ENCODE measurements at places on chromosomes 12 and 14. TPM values are rescaled to one million over a fixed set of nuclear protein-coding genes. Genes with fewer than 3 reads are reported as not detected.

Gene SPIC
- total RNA-seq = not detected

- H3K27ac ChIP-seq = no peak overlapping the region
- no peaks in the 10 kb centered on the region for H3K27me3 ChIP-seq
- DNase-seq = no peak
- H3K4me1 ChIP-seq = peaks cover 43% of the 10 kb centered on the region
These were observed 63.4 kb upstream of the PLEKHG3 start for GRCh38 chr14:64640839-64641238.

- no peak overlapping the region for H3K4me3 ChIP-seq
- H3K36me3 ChIP-seq = peaks cover 12% of the 10 kb centered on the region
- H3K27ac ChIP-seq = no peak overlapping the region
- H3K27me3 ChIP-seq = no peaks in the 10 kb centered on the region
These were observed 101.8 kb downstream of the CMKLR1 start for GRCh38 chr12:108237272-108237671.

GRCh38 chr14:50022661-50023060 is 93.7 kb downstream of the VCPKMT start:
- no peak for DNase-seq
- no peak overlapping the region for H3K4me3 ChIP-seq
- no peaks in the 10 kb centered on the region for H3K27me3 ChIP-seq
- no peaks in the 10 kb centered on the region for H3K36me3 ChIP-seq

DNA sequence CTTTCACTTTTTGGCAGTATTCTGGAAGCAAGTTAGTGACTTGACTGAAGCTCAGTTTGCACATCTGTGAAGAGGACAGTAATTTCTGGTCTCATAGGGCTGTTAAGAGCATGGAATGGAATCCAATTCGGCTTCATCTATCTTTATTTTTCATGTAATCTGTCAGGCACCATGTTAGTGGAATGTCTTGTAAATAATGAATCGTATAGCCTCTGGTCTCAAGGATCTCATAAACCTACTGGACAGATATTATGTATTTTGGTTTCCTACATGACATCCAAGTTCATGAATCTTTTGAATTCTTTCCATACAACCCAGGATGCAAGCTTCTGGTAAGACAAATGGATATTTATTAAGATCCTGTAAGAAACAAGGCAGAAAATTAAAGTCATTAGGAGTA is 24.0 kb downstream of the TMTC2 start:
- no peak overlapping the region for H3K27ac ChIP-seq
- no peak overlapping the region for H3K4me3 ChIP-seq
- H3K27me3 ChIP-seq = no peaks in the 10 kb centered on the region
- H3K36me3 ChIP-seq = peaks cover 10% of the 10 kb centered on the region
- DNase-seq = no peak
- H3K4me1 ChIP-seq = peaks cover 41% of the 10 kb centered on the region

Gene PELI2
- 18.6 TPM for total RNA-seq

DNA sequence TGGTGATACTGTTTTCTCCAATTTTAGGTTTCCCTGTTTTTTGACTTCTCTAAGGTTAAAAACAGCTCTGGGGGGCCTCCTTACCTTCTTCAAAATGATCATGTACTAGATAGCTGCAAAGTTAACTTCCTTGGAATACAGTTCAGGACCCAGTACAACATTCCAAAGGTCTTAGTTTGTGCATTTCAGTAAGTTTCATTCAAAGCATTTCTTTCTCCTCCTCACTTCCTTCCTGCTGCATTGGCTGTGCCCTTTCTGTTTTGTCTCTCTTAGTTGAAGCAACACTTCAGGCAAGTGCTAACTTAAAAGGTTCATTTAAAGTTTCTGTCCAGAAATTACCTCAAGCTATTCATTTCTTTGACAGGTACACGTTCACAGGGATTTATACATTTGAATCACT is 95.7 kb downstream of the SCN8A start:
- H3K4me3 ChIP-seq = no peak overlapping the region
- no peaks in the 10 kb centered on the region for H3K27me3 ChIP-seq
- H3K36me3 ChIP-seq = no peaks in the 10 kb centered on the region
- peaks cover 25% of the 10 kb centered on the region for H3K4me1 ChIP-seq

GRCh38 chr12:52043386-52044212 is 7.6 kb upstream of the NR4A1 start:
- H3K27me3 ChIP-seq = peaks cover 15% of the 10 kb centered on the region
- no peaks in the 10 kb centered on the region for H3K36me3 ChIP-seq
- DNase-seq = no peak
- peaks cover 4% of the 10 kb centered on the region for H3K4me1 ChIP-seq

DNA sequence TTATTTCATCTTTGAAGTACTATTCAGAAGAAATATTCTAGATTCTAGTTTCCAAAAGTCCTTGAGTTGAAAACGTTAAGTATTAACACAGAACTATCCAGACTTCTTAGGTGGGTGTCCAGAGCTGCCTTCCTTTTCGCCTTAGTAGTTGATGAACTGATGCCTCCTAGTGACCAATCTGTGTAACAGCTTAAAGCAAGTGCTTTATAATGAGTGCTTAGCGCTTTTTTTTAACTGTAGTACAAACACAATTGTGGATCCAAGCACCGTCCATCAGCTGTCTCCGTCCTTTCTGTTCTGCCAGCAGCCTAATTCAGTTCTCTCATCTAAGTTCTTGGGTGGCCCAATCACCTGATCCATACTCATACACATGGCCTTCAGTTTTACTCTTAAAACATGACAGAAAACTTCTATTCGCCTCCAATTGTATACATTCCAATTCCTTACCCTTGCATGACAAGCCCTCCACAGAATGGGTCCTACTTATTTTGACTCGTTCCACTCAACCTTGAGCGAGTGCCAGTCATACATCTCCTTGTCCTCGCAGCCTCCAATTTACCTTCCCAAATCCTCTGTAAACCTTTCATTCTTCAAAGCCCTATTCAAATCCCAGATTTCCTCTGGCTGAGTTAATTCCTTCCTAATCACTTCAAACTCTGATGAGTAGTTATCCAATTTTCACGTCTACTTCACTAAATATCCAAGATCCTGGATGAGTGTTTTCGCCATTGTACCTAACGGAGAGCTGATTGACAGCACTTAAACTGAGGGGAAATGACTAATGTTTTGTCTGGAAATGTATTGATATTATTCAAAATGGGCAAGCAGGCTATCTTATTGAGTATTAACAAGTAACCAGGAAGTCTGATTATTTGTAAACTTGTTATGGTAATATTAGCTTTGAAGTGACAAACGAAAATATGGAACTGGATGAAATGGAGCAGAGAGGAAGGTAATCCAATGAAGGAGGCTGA is 5.8 kb upstream of the PHLDA1 start:
- peak overlapping the region; percentile 82 for H3K27ac ChIP-seq
- H3K36me3 ChIP-seq = no peaks in the 10 kb centered on the region
- no peak overlapping the region for H3K4me3 ChIP-seq
- DNase-seq = no peak
- H3K27me3 ChIP-seq = no peaks in the 10 kb centered on the region

Gene PPFIA2
- total RNA-seq = 1.1 TPM

Gene AKAP6
- 0.63 TPM for total RNA-seq

GRCh38 chr12:46167412-46167811 is 101.4 kb downstream of the SLC38A1 start:
- H3K4me3 ChIP-seq = no peak overlapping the region
- no peaks in the 10 kb centered on the region for H3K4me1 ChIP-seq
- H3K27me3 ChIP-seq = no peaks in the 10 kb centered on the region
- DNase-seq = no peak
- H3K36me3 ChIP-seq = no peaks in the 10 kb centered on the region

GRCh38 chr14:50768680-50769079 is 62.3 kb downstream of the NIN start:
- no peak overlapping the region for H3K27ac ChIP-seq
- no peaks in the 10 kb centered on the region for H3K27me3 ChIP-seq
- H3K4me1 ChIP-seq = peaks cover 2% of the 10 kb centered on the region
- no peak overlapping the region for H3K4me3 ChIP-seq
- DNase-seq = no peak
- H3K36me3 ChIP-seq = peaks cover 60% of the 10 kb centered on the region

Gene SLC5A8
- 0.07 TPM for total RNA-seq

Gene KCNC2
- total RNA-seq = not detected

Gene B3GNT4
- total RNA-seq = 1.6 TPM

Gene FAM90A1
- 0.39 TPM for total RNA-seq

GRCh38 chr12:90841336-90841735 is 113.6 kb downstream of the CCER1 start:
- no peak overlapping the region for H3K4me3 ChIP-seq
- H3K27ac ChIP-seq = no peak overlapping the region
- no peaks in the 10 kb centered on the region for H3K27me3 ChIP-seq
- H3K36me3 ChIP-seq = no peaks in the 10 kb centered on the region
- H3K4me1 ChIP-seq = peaks cover 15% of the 10 kb centered on the region
- DNase-seq = no peak

DNA sequence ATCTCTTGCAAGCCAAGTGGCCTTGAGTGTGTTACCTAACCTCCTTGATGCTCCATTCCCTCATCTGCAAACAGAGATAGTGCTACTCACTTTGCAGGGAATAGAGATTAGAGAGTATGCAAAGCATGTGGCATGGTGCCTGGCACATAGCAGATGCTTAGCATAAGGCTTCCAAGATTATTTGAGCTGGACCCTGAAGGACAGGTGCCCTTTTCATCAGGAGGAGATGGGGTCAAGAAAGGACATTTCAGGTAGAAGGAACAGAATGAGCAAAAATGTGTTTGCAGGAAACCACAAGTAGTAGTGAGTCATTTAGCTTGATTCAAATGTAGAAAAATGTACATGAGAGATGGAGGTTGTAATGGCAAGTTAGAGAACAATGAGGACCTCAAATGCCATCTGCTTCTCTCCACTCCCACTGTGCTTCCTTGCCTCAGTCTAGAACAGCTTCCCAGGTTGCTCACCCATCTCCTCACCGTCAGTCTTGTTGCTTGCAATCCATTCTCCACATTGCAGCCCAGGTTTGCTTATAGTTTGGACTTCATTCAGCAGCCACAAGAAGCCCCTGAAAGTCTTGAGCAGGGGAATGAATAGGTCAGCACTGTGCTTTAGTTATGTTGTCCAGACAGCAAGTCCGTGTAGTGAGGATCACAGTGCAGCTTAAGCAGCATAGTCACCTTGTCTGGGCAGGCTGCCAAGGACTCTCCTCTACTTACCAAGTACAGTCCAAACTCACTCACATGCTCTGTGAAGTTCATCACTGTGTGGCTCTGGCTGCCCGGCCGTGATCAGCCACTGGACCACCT is 536.3 kb upstream of the CCDC196 start:
- no peak for DNase-seq
- H3K4me3 ChIP-seq = no peak overlapping the region
- H3K27me3 ChIP-seq = peaks cover 3% of the 10 kb centered on the region
- no peak overlapping the region for H3K27ac ChIP-seq

Gene NFE2
- 3.0 TPM for total RNA-seq

DNA sequence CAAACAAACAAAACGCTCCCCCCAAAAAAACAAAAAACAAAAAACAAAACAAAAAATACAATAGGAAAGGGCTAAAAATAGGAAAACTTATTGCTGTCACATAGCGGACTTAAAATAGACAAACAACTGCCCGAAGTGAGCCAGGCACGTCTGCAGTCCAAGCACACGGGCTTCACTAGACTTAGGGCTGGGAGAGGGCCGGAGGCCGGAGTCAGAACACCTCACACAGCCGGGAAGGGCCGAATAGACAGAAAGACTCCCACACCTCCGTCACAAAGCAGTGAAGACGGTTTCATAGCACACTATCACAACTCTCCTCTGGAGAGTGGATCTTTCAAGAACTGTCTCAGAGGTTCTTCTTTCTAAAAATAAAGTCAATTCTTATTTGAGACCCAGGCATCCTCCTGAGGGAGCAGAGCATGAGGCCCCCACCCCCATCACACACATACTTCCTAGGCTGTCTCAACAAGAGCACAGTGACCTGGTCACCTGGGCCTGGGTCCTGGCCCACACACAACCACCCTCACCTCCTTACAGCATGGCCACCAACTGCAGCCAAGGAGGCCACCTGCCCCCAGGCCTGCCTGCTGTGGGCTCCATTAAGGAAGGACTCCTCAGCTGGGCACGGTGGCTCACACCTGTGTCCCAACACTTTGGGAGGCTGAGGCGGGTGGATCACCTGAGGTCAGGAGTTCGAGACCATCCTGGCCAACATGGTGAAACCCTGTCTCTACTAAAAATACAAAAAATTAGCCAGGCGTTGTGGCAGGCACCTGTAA is 6.7 kb downstream of the BAG5 start:
- no peak overlapping the region for H3K4me3 ChIP-seq
- H3K36me3 ChIP-seq = peaks cover 20% of the 10 kb centered on the region
- H3K4me1 ChIP-seq = peaks cover 9% of the 10 kb centered on the region
- H3K27ac ChIP-seq = no peak overlapping the region
- no peaks in the 10 kb centered on the region for H3K27me3 ChIP-seq

- peaks cover 10% of the 10 kb centered on the region for H3K4me1 ChIP-seq
- H3K4me3 ChIP-seq = no peak overlapping the region
- H3K27me3 ChIP-seq = peaks cover 10% of the 10 kb centered on the region
- no peak for DNase-seq
- no peaks in the 10 kb centered on the region for H3K36me3 ChIP-seq
These were observed 8.5 kb upstream of the PLEKHH1 start for GRCh38 chr14:67524634-67524963.

GRCh38 chr12:96486751-96487613 is 2.4 kb upstream of the CFAP54 start:
- no peak overlapping the region for H3K27ac ChIP-seq
- peaks cover 11% of the 10 kb centered on the region for H3K27me3 ChIP-seq
- H3K4me1 ChIP-seq = peaks cover 7% of the 10 kb centered on the region
- no peak for DNase-seq

- H3K36me3 ChIP-seq = peaks cover 13% of the 10 kb centered on the region
- no peaks in the 10 kb centered on the region for H3K27me3 ChIP-seq
- DNase-seq = no peak
These were observed 8.0 kb downstream of the PXMP2 start for GRCh38 chr12:132695431-132695830.

DNA sequence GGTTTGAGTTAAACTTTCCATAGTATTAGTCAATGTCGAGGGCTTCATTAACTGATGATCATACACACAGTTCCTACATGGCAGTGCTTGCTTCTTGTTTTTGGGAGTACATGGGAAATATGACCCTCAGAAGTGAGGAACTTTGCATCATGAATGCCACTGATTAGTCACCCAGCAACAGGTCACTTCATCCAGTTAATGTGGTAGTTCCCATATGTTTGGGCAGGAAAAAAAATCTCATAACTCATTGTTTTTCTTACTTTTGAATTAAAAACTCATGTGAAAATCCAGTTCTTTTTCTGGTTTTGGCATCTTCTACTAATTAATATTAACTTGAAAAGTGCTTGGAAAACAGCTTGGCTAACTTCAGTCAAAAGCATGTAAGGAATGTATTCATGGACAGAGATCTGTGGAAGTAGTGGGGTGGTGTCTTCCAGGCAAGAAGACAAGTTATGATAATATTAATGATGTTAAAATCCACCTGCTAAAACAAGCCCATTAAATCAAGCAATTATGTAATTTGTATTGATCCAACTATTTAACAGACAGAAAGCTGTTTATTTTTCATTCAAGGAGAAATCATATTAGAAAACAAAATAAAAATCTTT is 309.1 kb upstream of the NAV3 start:
- no peaks in the 10 kb centered on the region for H3K4me1 ChIP-seq
- no peak for DNase-seq
- H3K27ac ChIP-seq = no peak overlapping the region
- peaks cover 3% of the 10 kb centered on the region for H3K36me3 ChIP-seq
- no peaks in the 10 kb centered on the region for H3K27me3 ChIP-seq

Measured in WTC11 (cell line).